Hematopoietic multipotent progenitor cell treated with erythropoietin and hydrocortisone succinate and interleukin-3 and kit ligand, for 8 days (in vitro differentiated cells): ENCODE measurements at places on chromosomes 3 and 15.

- no peak for DNase-seq
Measured at GRCh38 chr3:21734746-21735145, 16.3 kb downstream of the ZNF385D start.

DNA sequence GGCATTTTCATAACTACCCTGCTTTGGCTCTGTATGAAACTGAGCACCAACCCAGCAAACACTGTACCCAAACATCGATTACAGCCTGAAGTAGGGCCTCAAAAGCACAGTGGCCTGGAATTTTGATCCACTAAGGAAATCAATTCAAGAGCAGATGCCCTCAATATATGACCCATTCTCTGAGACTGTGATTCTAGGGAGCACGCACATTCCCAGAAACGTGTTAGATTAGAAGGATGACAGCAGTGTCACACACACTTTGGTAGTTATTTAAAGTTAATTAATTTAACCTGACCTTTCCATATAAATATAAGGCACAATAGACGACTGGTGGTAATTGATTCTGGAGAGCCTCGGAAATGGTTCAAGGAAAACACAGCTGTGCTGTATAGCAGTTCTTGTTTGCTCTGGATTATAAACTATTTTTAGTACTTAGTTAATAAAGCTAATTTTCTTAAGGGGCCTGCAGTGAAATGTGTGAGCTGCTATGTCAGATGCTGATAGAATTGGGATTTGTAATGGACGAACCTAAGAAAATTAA is 126.3 kb upstream of the ZNF385D start:
- no peak for DNase-seq

- DNase-seq: no peak
Measured at GRCh38 chr3:180631317-180631716, 29.4 kb downstream of the TTC14 start.

GRCh38 chr15:72276326-72276700 is 4.0 kb upstream of the PARP6 start:
- DNase-seq: no peak

- no peak for DNase-seq
Measured at GRCh38 chr3:94525043-94525442, 462.2 kb downstream of the NSUN3 start.

DNA sequence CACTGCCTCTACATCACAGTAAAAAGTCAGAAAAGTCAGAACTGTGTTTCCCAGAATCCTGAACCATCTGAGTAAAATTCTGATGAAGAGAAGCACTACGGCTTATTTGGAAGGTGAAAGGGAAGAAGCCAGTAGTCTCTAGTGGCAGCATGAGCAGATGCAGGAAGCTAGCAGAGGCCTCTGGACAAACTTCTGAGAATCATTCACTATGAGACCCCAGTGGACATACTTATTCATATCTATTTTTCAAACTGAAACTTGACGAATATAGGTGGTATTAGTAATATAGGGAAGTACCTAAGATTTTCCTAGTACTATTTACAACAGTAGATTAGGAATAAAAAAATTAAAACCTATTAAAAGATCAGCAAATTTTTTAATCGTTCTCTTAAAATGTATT is 272.8 kb upstream of the TTC14 start:
- DNase-seq: no peak

DNA sequence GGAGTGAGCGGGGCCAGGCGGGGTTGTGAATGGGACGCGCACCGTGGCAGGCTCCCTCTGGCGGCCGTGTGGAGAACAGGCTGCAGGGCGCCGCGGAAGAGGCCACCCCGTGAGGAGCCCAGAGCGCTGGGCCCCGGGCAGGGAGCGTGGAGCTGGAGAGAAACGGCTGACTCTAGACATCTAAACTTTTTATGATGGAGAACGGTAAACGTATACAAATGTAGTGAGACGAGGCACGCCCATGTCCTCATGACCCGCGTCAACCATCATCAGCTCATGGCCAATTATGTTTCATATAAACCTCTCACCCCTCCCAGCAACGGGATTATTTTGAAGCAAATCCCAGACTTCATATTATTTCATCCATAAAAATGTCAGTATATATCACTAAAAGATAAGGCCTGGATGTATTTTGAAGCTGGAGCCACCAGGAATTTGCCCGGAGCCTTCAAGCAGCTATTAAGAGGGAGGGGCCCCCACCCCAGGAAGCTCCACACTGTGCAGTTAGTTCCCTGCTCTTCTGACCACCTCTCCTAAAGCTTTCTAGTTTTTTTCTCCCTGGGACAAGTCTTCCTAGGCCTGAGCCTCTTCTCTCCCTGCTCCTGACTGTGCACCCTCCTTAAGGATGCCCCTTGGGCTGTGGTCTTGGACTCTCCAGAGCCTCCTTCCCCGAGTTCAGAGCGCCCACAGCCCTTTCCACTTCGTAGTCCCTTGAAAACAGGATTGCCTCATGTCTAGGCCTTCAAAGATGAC is 149.5 kb downstream of the SMAD6 start:
- peak; percentile 80 for DNase-seq

GRCh38 chr3:4866866-4867265 is 112.4 kb upstream of the BHLHE40 start:
- no peak for DNase-seq

GRCh38 chr15:59005579-59005978 is 18.1 kb downstream of the RNF111 start:
- DNase-seq: no peak

DNA sequence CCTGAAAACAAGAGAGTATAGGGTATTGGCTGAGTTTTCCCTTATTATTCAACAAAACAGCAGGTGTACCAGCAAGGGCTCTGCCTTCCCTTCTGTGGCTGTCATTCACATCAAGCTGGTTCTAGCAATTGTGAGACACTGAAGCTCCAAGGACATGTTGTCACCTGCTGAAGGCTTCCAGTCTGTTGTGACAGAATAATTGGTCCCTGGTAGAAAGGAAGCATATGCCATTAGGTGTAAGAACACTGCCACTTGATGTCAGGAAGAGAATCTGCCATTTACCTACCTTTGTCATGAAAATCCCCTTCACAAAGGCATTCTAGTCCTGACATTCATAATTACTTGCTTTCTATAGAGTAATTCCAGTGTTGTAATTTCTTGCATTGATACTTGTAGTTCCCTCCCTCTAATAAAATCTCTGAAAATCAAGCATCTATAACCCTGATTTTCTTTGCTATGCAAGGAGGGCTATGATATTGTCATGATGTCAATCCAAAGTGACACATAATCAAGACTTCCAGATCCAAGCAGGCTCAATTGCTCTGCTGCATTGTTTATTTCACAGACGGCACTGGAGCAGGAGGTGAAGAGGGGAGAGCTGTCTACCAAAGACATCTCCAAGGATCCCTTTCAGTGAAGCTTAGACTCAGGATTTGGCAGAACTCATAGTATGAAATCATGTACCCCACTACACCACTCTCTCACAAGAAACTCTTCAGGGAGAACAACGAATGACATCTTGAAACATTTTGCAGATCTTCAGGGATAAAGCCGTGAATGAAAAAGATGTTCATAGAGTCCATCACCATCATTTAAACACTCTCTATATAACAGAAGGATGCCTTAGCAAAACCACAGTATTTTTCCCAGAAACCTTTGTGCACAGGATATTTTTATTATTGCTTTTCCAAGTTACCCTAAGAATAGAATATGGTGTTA is 425.3 kb downstream of the RBMS3 start:
- DNase-seq: no peak

- DNase-seq: peak; percentile 70
Measured at GRCh38 chr15:28123408-28124023, 24.4 kb upstream of the OCA2 start.

DNA sequence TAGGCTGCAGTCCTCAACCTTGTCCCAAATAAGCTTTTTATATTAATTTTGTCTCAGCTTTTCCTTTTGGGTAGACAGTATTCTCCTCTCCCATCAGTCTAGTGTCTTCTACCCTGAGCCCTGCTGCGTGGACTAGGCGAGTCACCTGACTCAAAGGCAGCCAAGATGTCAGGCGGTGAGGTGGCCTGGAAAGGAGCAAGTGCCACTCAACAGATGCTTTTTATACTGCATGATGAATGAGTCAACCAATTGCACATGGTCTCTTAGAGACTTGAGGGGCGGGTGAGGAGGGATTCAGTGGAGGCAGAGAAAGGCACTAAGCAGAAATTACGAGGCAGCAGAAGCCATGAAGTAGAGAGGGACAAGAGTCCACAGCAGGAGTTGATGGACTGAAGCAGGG is 95.9 kb downstream of the FRMD4B start:
- no peak for DNase-seq

- no peak for DNase-seq
Measured at GRCh38 chr3:196222876-196223595, 6.7 kb downstream of the SLC51A start.

DNA sequence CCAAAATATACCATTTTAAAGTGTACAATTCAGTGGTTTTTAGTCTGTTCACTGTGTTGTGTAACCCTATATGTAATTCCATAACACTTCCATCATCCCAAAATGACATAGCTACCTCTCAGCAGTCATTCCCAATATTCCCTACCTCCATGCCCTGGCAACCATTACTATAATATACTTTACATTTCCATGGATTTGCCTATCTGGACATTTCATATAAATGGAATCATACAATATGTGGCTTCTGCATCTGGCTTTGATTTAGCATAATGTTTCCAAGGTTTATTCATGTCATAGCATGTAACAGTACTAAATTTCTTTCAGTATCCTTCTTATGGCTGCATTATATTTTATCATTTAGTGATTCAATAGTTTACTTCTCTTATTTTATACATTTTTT is 25.3 kb downstream of the FAM98B start:
- no peak for DNase-seq

DNA sequence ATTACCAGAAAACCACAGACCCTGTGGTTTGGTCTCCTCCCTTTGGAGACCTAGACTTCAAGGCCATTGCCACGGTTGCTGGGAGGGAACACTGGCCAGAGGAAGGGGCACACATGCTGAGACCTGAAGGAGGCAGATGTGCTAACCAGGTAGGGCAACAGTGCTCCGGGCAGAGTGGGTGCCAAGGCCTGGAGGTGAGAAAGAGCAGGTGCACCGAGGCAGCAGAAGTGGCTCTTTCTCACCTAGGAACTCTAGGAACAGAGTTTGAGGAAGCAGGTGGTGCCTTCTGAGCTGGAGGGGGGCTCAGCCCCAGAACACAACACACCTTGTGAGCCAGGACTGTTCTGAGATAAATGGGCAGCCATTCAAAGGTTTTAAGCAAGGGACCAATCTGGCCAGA is 106.1 kb downstream of the MEGF11 start:
- DNase-seq: no peak

GRCh38 chr3:23404246-23404645 is 201.1 kb downstream of the UBE2E2 start:
- DNase-seq: no peak

DNA sequence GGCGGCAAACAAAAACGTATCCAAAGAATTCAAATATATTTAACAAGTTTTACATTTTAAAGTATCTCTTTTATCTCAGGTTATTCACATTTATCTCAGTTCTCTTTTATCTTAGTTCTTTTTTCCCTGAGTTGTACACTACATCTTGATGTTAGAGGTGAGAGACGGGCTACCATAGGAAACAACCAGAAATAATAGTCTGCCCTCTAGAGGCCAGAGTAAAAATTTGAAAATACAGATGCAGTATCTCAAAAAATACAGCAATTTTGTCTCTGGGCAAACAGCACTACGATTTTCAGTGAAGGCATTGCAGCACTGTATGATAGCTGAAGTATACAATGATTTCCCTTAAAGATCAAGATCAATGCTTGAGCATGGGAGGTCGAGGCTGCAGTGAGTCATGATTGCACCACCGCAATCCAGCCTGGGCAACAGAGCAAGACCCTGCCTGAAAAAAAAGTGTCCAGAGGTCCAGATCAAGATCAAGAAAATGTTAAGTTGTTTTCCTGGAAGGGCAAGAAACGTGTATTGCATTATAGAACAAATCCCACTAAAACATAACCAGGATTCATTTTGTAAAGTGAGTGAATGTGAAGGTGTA is 82.6 kb upstream of the ATP11B start:
- peak; percentile 68 for DNase-seq

GRCh38 chr3:53616321-53616720 is 121.9 kb downstream of the CACNA1D start:
- no peak for DNase-seq

GRCh38 chr3:162165346-162165745 is 668.7 kb downstream of the OTOL1 start:
- no peak for DNase-seq

DNA sequence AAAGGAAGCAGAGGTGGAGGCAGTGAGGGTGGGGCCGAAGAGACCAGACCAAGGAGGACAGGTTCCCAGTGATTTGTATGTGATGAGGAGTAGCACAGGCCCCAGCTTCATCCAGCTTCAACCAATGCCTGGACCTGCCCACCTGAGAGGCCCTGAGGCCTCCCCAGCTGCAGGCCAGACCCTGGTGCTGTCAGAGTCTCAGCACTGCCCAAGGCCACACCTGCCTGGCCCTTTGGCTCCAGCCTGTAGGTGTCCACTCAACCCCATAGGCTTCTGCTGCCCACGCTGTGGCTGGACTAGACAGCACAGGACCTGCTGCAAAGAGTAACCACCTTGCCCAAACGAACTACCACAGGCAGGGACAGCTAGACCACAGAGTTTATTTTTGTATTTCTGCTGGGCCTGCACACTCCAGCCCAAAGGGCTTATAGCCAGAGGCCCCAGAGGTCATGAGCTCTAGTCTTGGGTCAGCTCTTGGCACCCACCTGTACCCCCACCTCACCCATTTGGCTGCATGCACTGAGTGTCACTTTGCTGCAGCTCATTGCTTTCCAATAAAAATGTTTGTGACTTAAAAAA is 81.9 kb upstream of the CDV3 start:
- no peak for DNase-seq

GRCh38 chr3:1082108-1082507 is 10.7 kb upstream of the CNTN6 start:
- DNase-seq: peak; percentile 21

DNA sequence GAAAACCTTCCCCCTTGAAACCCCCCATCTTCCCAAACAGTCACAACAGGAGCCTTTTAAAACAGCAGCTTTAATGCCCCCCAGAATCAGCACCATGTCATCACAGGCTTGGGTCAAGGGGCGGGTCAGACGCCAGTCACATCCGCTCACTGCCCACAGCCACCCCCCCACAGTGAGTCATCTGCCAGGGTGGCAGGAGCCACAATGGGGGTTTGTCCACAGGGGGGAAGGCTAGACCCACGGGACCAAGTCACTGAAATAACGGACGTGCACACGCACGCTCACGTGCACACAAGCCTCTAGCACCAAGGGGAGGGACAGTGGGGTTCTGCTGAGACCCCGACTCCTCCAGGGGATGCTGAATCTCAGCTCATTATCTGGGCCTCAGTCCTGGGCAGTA is 441 bp upstream of the UCN2 start:
- peak; percentile 63 for DNase-seq

DNA sequence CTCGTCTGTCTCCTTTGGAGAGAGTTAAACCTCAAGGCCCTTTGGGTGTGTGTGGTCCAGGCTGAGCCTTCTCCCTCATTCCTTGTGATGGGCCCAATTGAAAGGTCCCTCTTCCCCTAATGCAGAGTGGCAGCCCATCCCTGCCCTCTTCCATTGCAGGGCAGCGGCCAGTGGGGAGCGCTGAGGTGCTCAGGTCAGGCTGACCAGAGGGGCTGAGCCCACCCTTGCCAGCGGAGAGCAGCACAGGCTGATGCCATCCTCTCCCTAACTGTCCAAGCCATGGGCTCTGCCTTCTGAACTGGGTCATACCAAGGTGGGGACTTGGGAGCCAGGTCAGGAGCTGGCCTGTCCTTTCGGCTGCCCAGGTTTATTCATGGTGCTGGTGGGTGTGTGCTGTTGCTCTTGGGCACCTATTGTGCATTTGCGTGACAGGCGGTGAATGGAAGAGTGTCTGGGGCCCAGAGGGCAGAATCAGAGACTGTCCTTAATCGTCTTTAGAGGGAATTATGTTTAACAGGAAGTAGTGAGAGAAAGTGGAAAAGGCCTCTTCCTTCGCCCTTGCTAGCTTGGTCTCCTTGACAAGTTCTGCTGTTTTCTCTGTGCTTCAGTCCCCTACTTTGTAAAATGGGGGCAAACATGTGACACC is 96.9 kb downstream of the VGLL4 start:
- DNase-seq: no peak
